ENCODE measurements at places on chromosomes 3 and 15. TPM values are rescaled to one million over a fixed set of nuclear protein-coding genes. Genes with fewer than 3 reads are reported as not detected.

The SERPINI2 gene
- total RNA-seq, result not detected

The ZNF148 gene
- total RNA-seq, result 27.9 TPM

The SI gene
- total RNA-seq, result not detected

DNA sequence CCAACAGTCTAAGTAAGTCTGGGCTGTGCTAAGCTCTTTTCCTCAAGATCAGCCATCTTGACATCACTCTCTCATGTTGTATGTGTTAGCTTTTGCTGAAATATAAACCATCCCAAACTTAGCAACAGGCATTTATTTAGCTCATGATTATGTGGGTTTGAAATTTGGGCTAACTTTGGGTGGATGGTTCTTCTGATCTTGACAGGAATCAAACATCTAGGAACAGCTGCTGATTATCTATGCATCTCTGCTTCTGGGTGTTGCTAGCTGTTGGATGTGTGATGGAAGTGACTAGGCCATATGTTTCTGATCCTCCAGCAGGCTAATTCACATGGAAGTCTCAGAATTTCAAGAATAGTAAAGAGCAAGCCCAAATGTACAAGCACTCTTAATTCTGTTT is 615.2 kb upstream of the TGFBR2 start:
- DNase-seq, result no peak

DNA sequence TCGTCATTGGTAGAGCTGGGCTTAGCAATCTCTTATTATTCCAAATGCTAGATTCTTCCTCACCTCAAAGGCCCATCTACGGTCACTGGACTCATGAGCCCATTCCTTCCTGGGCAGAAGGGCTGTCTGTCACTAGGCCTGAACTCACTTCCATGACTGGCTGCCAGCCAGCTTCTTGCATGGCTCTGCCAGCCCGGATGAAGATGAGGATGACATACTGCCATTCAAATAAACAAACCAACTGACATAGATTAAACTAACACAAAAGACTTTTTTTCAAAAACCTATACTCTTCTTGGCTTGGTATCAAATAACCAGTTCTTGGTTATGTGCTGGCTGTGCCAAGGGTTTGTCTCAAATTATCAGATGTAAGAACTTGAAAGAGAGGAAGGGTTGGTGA is 23.8 kb downstream of the ISL2 start:
- DNase-seq, result no peak

DNA sequence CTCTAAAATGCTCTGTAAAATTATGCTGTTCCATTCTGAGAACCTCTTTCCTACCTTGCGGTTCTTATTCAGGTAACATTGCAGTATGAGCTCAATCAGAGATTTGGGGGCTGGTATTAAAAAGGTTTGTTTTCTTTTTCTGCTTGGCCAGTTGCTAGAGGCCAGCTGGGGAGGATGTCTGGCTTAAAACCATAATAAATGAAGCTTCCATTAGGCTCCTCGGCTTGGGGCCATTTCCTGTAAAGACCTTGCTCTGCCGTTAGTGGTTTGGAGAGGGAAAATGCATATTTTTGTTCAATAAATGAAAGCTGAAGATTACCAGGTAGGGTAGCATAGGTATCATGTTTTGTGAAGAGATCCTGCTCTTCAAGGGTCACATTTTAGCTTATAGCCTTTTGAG is 55.2 kb downstream of the MCTP2 start:
- DNase-seq, result no peak

GRCh38 chr3:4225005-4225471 is 78.1 kb upstream of the SETMAR start:
- no peak for DNase-seq

DNA sequence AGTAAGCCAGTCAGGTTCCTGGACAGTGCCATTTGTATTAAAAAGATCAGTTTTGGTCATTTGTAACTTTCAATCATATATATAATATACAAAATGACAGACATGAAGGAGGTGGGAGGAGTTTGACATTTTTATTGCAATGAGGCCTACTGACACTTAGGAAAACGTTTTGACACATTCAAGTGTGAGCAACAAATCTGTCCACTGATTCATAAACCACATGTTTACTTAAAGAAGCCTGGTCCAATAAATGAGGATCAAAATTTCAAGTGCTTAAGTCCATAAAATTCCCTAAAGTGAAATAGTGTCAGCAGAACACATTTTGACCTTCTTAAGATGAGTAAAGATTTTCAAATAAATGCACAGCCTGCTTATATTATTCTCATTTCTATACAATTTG is 137.3 kb downstream of the MECOM start:
- DNase-seq, result no peak

DNA sequence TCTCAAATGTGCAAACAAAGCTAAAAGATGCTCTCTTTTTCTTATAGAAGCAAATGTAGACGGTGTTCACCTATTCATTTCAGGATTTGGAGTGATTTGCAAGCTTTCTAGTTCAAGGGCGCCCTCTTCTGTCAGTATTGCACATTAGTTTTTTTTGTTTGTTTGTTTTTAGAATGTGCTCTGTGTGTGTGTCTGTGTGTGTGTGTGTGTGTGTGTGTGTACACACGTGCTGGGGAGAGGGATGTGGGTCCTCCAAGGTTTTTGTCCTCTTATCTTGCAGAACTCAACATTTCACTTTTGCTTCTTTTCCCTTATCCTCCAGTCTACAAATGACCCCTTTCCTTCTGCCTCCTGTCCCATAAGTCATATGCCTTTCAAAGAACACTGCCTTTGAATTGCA is 23.5 kb downstream of the DNAH1 start:
- DNase-seq, result peak; percentile 44

DNA sequence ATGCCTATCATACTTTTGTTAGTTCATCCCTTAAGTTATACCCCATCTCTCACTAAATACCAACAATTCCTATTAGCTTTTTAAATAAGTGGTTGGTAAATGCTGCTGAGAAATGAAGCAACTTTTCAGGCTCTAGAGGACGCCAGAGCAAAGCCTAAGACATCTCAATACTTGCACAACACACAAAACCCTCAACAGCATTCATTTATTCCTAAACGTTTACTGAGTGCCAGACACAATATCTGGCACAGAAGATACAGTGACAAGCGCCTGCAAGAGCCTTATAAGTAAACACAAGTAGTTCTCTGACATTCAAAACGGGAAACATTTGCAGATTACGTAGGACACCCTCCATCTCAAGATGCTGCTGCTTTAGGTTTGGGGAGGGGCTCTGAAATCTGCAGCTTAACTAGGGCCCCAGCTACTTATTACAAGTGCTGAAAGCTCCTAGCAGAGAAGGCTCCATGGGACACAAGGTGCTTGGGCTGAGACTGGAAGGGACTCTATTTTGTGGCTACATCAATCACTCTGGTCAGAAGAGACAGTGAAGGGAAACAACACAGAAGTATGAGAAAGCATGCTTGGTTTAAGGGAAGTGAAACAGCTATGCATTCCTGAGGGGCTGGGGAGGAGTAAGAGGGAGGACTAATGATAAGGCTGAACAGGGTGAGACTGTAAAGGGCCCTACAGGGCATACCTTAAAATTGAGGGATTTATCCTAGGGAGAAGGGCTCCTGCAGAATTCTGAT is 311.3 kb downstream of the PLCL2 start:
- no peak for DNase-seq

- DNase-seq, result no peak
Measured at GRCh38 chr15:87589134-87589533, 667.4 kb downstream of the NTRK3 start.

DNA sequence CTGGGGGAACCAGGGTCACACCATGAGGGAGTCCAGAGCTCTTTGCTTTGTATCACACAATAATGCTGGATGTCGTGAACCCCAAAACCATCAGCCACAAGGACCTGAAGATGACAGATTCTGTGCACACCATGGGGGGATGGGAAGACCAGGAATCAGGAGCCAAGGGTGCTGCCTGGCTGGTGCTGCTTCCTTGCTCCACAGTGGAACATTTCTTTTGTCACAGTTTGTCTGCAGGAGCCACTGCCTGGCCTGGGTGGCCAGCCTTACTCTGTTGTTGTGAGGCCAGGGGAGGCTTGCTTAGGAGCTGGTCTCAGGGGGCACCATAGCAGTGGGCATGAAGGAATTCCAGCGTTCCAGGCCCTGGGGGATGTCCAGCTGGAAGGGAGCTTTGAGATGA is 6.5 kb upstream of the TGM5 start:
- no peak for DNase-seq

GRCh38 chr3:169822983-169823382 is 10.3 kb upstream of the LRRC34 start:
- DNase-seq, result no peak

GRCh38 chr3:112427123-112427522 is 72.1 kb downstream of the BTLA start:
- no peak for DNase-seq

GRCh38 chr3:138456961-138457862 is 22.8 kb downstream of the ESYT3 start:
- DNase-seq, result no peak

GRCh38 chr15:82051664-82052063 is 5.8 kb upstream of the MEX3B start:
- no peak for DNase-seq

GRCh38 chr15:71484080-71484479 is 326.3 kb upstream of the NR2E3 start:
- no peak for DNase-seq
